ENCODE measurements at places on chromosomes 11 and 22.

GRCh38 chr22:45717789-45718188 lies 46.2 kb downstream of the ATXN10 start:
- DNase-seq, result peak; percentile 54

DNA sequence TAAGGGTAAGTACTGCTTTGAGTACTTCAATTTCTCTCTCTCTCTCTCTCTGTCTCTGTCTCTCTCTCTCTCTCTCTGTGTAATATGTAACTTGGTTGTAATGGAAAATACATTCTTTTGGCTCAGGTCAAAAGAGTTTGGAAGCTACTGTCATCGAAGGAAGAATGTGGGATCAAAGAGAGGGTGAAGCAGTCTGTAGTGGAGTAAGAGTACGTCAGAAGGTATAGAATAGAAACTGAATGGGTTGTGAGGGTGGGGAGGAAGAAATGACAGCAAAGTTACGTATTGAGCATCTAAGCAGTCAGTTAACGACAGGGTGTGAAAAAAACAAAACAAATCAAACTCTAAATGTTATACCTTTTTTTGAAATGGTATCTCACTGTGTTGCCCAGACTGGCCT lies 10.0 kb downstream of the NCAM1 start:
- no peak for DNase-seq

GRCh38 chr11:19407677-19408270 lies 167.0 kb upstream of the E2F8 start:
- no peak for DNase-seq

GRCh38 chr11:32279672-32280071 lies 155.7 kb downstream of the WT1 start:
- DNase-seq, result no peak

DNA sequence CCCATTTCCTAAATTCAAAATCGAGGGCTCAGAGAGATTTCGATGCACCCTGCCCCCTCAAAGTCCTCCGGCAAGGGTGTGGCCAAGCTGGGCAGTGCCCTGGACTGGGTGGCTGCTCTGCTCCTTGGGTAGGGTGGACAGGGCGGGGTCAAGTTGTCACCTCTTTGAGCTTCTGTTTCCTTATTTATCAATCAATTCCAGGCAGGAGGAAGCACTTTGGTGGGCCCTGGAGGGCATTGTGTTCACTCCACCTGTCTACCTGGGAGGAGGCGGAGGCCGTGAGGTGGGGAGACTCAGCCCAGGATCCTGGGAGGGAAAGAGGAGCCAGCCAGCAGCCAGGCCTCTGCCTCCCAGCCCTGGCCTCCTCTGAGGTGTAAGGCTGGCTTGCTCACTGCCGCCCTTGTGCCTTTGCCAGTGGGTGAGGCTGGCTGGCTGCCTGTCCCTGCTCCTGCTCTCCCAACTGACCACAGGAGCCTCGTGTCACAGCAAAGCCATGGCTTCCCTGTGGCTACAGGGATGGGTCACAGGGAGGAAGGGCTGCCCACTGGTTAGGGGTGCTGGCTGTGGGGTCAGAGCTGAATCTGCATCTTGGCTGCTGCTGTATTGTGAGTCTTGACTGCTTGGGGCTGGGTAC lies 25.5 kb upstream of the SHISAL1 start:
- no peak for DNase-seq

DNA sequence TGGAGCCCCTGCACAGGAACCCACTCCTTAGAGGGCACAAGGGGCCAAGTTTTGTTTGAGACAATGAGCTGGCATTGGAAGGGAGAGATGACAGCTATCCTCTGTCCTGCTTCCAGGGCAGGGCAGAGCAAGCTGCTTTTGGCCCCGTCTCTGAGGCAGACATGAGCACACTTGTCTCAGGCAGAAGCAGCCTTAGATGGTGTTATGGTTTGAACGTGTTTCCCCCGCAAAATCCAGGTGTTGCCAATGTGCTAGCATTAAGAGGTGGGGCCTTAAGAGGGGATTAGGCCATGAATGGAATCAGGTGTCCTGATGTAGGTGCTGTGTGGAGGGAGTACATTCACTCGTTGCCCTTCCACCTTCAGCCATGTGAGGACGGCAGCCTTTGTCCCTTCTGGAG lies 2.5 kb downstream of the TP53AIP1 start:
- DNase-seq, result no peak

GRCh38 chr11:96242191-96242847 lies 100.7 kb downstream of the MAML2 start:
- peak; percentile 48 for DNase-seq

DNA sequence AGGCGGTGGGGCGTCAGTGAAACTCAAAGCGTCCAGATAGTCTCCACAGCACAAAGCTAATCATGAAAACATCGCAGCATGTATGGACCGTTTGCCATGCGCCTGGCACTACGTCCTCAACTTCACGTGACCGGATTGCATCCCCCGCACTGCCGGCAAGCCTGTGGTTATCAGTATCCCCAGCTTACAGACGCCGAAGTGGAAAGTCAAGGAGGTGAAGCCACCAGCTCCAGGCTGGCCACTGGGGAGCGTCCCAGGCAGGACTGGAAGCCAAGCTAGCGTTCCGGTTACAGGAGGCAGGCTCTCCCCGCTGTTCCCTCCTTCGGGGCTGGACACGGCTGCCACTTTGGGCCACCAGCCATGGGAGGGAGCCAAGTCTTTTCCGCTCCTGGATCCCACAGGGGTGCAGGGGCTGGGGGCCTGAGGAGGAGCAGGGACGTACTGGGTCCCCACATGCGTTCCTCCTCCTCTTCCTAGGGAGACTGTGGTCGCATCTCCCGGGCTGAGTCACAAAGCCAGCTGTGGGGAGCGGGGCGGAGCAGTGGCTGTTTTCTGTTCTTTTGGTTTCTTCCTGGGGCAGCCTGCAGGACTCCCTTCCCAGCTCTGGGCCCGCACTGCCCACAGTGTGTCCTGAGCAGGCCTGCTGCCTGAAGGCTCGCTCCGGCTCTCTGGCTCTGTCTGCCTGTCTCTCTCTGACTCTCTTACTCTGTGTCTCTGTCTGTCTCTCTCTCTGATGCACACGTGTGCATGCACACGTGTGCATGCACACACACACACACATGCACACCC lies 4.3 kb upstream of the OSBPL5 start:
- peak; percentile 88 for DNase-seq

DNA sequence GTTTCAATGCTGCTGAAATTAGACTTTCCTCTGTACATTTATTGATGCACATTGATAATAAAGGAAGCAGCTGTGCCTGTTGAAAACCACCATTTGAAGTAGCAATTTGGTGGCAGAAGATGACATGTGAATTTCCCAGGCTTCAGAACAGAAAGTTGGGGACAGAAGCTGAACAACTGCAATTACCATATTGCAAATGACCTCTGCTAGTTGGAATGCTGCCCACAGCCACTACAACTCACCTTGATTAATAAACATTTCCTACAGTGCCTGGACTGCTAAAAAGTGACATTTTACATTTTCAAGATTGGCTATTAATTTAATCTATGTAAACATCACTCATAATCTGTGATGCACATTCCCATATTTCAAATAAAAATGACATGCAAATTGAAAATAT lies 208.6 kb downstream of the LUZP2 start:
- DNase-seq, result no peak

- peak; percentile 41 for DNase-seq
These were observed 50.7 kb downstream of the RRAS2 start for GRCh38 chr11:14308114-14308896.

DNA sequence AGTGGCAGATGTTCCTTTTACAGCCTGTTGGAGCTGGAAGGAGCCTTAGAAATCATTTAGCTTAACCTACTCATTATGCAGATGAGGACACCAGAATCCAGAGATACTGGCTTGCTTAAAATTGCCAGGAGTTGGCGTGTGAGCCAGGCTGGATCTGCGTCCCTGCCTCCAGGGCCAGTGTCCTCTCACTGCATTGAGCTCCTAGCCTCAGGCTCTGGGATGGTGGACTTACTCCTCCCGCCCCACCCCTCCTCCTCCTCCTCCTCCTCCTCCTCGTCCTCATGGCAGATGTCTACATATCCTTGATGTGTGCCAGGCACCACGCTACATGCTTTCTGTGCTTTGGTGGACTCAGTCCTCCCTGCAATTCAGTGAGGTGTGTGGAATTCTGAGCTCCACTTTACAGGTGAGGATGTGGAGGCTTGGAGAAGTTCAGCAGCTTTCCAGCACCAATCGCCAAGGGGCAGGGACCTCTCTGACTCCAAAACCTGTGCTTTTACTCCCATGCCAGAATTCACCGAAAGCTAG lies 24.1 kb downstream of the ADAMTS15 start:
- no peak for DNase-seq

GRCh38 chr11:7527029-7527428 lies 13.2 kb downstream of the PPFIBP2 start:
- DNase-seq, result no peak

DNA sequence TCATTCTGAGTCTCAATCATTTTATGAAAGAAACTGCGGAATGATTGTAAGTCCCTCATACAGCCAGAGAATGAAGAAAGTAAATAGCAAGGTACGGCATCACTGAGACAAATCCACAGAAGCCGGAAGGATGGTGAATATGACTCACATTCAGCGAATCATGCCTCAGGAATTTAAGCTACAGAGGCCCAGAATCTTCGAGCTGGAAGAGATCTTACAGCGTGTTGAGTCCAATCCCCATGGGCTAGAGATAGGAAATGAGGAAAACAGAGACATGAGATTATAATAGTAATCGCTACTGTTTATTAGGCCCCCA lies 173.2 kb downstream of the KIF18A start:
- DNase-seq, result peak; percentile 84

DNA sequence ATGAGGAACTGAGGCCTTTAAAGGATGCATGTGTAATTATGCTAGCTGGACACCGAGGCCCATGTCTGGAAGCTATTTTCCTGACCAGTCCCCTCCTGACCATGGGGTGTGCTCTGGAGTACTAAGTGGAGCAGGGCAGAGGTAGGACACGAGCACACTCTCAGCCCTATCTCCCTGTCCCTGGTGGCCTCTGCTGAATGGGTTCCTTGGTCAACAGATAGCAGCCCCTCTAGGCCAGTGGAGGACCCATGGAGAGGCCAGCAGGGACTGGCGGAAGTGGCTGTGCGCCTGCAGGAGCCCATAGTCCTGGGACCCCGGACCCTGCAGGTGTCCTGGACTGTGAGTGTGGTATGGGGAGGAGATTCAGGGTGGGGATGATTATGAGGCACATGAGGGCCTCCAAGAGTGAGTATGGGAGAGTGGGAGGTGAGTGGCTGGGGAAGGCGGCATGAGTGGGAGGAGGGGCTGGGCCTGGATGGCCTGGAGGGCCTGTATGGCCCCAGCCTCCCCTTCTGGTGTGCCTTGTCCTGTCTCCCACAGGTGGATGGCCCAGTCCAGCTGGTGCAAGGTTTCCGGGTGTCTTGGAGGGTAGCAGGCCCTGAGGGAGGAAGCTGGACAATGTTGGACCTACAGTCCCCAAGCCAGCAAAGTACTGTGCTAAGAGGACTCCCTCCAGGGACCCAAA lies 9.5 kb downstream of the ROBO3 start:
- DNase-seq, result no peak

All from GM03348 (cell line).